ENCODE measurements at places on chromosomes 7 and 10. TPM values are rescaled to one million over a fixed set of nuclear protein-coding genes. Genes with fewer than 3 reads are reported as not detected.

DNA sequence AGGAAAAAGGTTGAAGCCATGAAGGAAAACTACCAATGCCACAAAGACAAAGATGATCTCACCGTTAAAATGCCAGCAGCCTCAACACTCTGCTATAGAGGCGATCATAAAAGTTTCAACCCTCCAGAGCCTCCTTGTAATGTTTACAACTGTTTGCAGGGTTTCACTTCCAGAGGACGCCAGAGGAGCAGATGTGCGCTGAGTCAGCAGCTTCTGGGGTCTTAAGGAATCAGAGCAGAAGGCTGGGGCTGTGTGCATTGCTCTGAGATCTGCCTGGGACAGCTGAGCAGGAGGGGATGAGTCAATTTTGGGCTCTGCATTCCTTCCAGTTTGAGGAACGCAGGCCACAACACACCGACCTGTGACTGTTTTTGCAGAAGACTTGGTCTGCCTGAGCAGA lies 98.3 kb downstream of the TMEM130 start:
- no peak for DNase-seq
- H3K4me3 ChIP-seq: no peak overlapping the region
- no peaks in the 10 kb centered on the region for H3K36me3 ChIP-seq
- H3K27me3 ChIP-seq: no peaks in the 10 kb centered on the region
- no peak overlapping the region for H3K27ac ChIP-seq

GRCh38 chr7:51310131-51310583 lies 6.5 kb downstream of the COBL start:
- no peaks in the 10 kb centered on the region for H3K36me3 ChIP-seq
- no peak overlapping the region for H3K4me3 ChIP-seq
- DNase-seq: no peak

DNA sequence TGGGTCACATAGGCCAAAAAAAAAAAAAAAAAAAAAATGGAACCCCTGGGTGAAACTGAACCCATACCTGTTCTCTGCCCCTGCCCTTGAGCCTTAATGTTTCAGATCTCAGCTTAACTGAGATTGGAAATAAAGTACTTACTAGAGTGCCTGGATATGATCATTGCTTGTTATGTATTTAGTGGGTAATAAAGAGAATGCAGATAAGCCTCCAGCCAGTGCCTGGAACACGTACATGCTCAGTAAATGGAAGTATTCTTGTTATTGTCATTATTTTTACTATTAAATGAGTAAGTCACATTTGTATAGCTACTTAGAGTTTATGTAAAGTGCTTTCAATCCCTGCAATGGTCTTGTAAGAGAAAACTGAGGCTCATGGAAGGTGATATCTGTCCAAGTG lies 14.7 kb downstream of the SLC16A12 start:
- H3K27ac ChIP-seq: peak overlapping the region; percentile 86
- H3K4me3 ChIP-seq: no peak overlapping the region
- H3K4me1 ChIP-seq: peaks cover 10% of the 10 kb centered on the region
- H3K36me3 ChIP-seq: no peaks in the 10 kb centered on the region

The RHBDD2 gene
- total RNA-seq: 90.6 TPM

DNA sequence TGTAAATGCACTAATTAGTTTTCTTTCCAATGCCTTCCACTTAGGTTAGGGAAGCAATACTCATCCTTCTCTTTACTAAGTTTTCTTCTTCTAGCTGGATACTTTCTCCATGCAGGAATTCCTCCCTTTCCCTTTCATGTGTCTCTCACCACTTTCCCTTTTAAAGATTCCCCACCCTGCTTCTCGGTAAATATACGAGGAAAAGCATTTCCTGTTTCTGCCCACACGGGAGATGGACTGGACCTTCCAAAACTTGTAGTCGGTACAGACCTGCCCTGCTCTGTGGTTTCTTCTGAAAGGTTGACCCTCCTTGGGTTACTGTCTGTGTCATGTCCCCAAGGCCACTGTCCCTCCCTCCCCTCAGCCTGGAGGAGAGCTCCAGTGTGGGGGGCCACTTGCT lies 58.9 kb upstream of the LYZL2 start:
- no peak overlapping the region for H3K27ac ChIP-seq
- H3K36me3 ChIP-seq: no peaks in the 10 kb centered on the region
- DNase-seq: no peak
- no peaks in the 10 kb centered on the region for H3K27me3 ChIP-seq
- H3K4me1 ChIP-seq: no peaks in the 10 kb centered on the region

The PLCE1 gene
- total RNA-seq: 28.8 TPM

GRCh38 chr7:113176836-113177235 lies 58.5 kb upstream of the SMIM30 start:
- no peaks in the 10 kb centered on the region for H3K27me3 ChIP-seq
- no peak overlapping the region for H3K27ac ChIP-seq
- no peaks in the 10 kb centered on the region for H3K4me1 ChIP-seq
- DNase-seq: no peak

The NKX1-2 gene
- total RNA-seq: not detected

The HKDC1 gene
- 4.8 TPM for total RNA-seq

The CYP17A1 gene
- not detected for total RNA-seq

Data from tibial nerve (tissue), 4 donors.